Activated naive CD4-positive, alpha-beta T cell treated with anti-CD3 and anti-CD28 coated beads, Interleukin-2, amount 10 ng/mL, durations not matched to agents 7 days and 5 days (primary cell): ENCODE measurements at places on chromosomes 11 and 22.

GRCh38 chr22:31898926-31899325 is 45.4 kb upstream of the YWHAH start:
- no peak for DNase-seq

GRCh38 chr11:29256580-29256979 is 760.2 kb downstream of the KCNA4 start:
- no peak for DNase-seq

- no peak for DNase-seq
Observed at GRCh38 chr11:257766-258493, 20.3 kb upstream of the NLRP6 start.

DNA sequence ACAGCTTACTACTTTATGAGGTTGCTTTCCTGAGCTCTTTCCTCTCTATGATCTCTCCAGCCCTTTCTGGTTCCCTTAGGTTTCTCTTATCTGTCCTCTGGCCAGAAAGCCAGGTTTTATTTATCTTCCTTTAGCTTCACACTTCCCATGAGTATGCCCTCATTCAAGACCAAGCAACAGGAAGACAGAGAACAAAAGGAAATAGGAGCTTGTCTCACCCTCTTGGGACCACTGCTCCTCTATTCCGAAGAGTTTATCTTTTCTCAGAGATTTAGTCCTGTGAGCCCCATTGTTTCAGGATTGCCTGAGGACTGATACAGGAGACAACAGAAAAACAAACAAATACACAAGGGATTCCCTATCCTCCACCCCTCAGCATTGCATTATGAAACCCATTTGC is 62.4 kb upstream of the CCDC179 start:
- DNase-seq = no peak
